ENCODE measurements at places on chromosomes 5 and 9. TPM values are rescaled to one million over a fixed set of nuclear protein-coding genes. Genes with fewer than 3 reads are reported as not detected.

GRCh38 chr9:115786321-115786720 lies 367.3 kb upstream of the PAPPA start:
- no peaks in the 10 kb centered on the region for H3K36me3 ChIP-seq
- DNase-seq, result no peak
- no peak overlapping the region for H3K4me3 ChIP-seq
- no peaks in the 10 kb centered on the region for H3K4me1 ChIP-seq
- no peaks in the 10 kb centered on the region for H3K27me3 ChIP-seq
- H3K27ac ChIP-seq, result no peak overlapping the region

- H3K4me1 ChIP-seq, result no peaks in the 10 kb centered on the region
- peaks cover 5% of the 10 kb centered on the region for H3K36me3 ChIP-seq
- DNase-seq, result no peak
- H3K4me3 ChIP-seq, result no peak overlapping the region
- no peak overlapping the region for H3K27ac ChIP-seq
Observed at GRCh38 chr9:35367451-35367850, 122.5 kb upstream of the RUSC2 start.

GRCh38 chr5:14946815-14947620 lies 75.4 kb upstream of the ANKH start:
- H3K4me1 ChIP-seq, result no peaks in the 10 kb centered on the region
- no peaks in the 10 kb centered on the region for H3K36me3 ChIP-seq
- no peak overlapping the region for H3K27ac ChIP-seq
- H3K27me3 ChIP-seq, result no peaks in the 10 kb centered on the region

GLDC gene
- not detected for total RNA-seq

DNA sequence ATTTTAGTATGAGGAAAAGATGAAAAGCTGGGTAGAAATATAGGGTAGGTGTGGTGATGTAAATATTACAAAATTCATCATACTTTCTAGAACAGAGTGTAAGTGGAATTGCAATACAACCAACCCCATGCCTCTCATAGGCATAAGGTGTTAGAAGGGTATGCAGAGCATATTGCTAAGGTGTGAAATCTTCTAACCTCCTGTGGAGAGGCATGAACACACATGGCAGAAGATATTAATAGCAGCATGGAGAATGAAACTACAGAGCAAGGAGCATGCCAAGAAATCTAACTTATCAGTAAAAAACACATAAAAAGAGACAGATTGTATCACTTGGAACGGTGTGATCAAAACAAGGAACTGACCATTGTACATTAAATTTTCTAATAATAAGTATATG lies 441.5 kb downstream of the CDH18 start:
- H3K4me3 ChIP-seq, result no peak overlapping the region
- DNase-seq, result no peak
- no peaks in the 10 kb centered on the region for H3K27me3 ChIP-seq
- no peaks in the 10 kb centered on the region for H3K36me3 ChIP-seq
- H3K27ac ChIP-seq, result no peak overlapping the region
- no peaks in the 10 kb centered on the region for H3K4me1 ChIP-seq

DNA sequence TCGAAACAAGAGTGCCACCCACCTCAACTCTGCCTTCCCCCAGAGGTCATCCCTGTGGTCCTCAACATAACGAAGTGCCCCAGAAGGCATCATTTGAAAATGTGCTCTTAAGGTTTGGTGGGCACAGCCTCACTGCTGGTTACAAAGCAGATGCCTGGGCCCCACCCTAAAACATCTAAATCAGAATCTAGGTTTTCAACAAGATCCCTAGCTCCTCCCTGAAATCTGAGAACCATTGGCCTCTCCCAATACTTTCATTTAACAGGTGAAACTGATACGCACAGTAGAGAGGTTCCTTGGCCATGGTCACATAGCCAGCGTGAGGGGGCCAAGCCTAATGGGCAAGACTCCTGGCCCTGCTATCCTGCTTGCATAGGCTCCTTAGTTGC lies 376.2 kb upstream of the CLINT1 start:
- no peaks in the 10 kb centered on the region for H3K4me1 ChIP-seq
- no peaks in the 10 kb centered on the region for H3K27me3 ChIP-seq
- H3K4me3 ChIP-seq, result no peak overlapping the region
- no peaks in the 10 kb centered on the region for H3K36me3 ChIP-seq
- no peak overlapping the region for H3K27ac ChIP-seq

GRCh38 chr5:62066761-62067277 lies 239.2 kb upstream of the KIF2A start:
- H3K36me3 ChIP-seq, result no peaks in the 10 kb centered on the region
- no peaks in the 10 kb centered on the region for H3K4me1 ChIP-seq
- DNase-seq, result no peak
- H3K27me3 ChIP-seq, result no peaks in the 10 kb centered on the region
- H3K4me3 ChIP-seq, result no peak overlapping the region
- no peak overlapping the region for H3K27ac ChIP-seq

CCL28 gene
- total RNA-seq, result 1.7 TPM

CEMIP2 gene
- 17.9 TPM for total RNA-seq

DNA sequence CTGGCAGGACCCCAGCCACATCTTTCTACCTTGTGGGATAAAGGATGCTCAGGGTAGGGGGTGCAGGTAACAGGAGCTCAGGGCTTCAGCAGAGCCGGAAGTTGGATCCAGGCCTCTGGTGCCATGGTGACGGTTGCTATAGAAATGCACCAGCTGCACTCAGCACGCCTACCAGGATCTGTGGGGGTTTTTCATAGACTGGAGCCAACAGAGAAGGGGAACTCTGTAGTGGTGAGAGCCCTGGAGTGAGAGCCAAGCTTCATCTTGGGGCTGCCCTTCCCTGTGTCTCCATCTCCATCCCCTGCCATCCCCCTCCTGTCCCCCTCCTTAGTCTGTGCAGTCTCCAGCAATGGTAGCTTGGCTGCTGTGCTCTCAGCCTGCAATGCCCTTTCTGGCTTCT lies 27.5 kb upstream of the BOD1 start:
- H3K36me3 ChIP-seq, result no peaks in the 10 kb centered on the region
- H3K4me3 ChIP-seq, result no peak overlapping the region
- DNase-seq, result no peak
- H3K27me3 ChIP-seq, result no peaks in the 10 kb centered on the region

DNA sequence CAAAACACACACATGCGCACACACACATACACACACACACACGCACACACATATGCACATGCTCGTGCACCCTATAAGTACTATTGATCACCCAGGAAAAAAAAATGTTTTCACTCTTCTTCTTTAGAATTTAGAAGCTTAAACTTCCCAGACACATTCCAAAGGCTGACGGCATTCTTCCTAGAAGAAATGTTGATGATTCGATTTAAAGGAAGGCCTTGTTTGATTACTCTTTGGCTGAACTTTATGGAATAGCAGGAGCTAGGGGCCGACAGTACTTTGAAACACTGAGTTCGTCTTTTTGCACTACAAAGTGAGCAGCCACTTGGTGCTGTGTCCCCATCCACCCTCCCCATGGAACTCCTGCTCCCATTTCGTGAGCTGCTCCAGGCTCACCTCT lies 113.2 kb downstream of the EGFLAM start:
- no peaks in the 10 kb centered on the region for H3K4me1 ChIP-seq
- H3K27me3 ChIP-seq, result no peaks in the 10 kb centered on the region
- H3K4me3 ChIP-seq, result no peak overlapping the region

DOCK8 gene
- 4.2 TPM for total RNA-seq

FOXI1 gene
- not detected for total RNA-seq

SMIM3 gene
- 46.6 TPM for total RNA-seq

DNA sequence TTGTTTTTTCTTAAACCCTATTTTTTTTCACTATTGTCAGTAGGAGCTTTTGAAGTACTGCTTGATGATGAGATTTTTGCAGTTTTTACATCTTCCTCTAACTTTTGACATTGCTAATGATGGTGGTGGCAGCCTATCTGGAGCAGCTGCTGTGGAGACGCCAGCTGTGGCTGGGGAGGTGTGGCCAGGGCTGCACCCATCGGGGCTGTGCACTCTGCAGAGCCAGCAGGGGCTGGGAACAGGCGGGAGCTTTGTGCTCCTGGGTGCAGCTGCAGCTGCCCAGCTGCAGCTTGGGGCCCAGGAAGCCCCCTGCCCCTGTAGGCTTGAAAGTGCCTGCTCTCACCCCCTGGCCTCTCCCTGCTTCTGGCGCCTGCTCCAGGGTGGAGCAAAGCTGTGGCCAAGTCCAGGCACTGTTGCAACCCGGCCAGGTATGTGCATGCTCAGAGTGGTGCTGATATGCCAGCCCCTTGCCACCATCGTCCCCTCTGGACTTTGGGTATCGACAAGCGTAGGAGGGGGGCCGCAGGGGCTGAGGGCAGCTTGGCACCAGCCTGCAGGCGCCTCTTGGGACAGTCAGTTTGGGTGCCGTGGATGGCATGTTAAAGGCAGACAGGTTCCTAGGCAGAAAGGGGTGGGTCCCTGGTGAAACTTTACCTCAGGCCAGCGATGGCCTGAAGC lies 39.2 kb downstream of the FER start:
- H3K36me3 ChIP-seq, result no peaks in the 10 kb centered on the region
- H3K27me3 ChIP-seq, result no peaks in the 10 kb centered on the region
- no peak overlapping the region for H3K4me3 ChIP-seq
- H3K4me1 ChIP-seq, result no peaks in the 10 kb centered on the region
- DNase-seq, result no peak

DNA sequence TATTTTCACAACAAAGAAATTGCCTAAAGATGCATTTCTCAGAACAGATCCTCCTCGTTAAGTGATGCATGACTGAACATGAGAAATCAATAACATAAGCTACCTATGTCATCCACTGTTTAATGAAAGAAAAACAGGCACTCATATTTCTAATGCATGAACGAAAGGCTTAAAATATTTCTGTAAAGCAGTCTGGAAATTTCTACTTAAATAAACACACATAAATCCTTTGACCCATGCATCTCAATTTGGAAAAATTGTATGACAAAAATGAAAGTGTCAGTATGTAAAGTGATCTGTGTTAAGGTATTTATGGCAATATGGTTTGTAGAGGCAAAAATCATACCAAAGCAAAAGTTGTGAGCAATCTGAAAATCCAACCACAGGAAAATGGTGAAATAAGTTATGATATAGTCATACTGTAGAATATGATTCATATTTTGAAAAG lies 399.2 kb upstream of the GRAMD2B start:
- no peak overlapping the region for H3K27ac ChIP-seq
- H3K4me1 ChIP-seq, result no peaks in the 10 kb centered on the region
- H3K4me3 ChIP-seq, result no peak overlapping the region
